ENCODE measurements at places on chromosomes 1 and 21. TPM values are rescaled to one million over a fixed set of nuclear protein-coding genes. Genes with fewer than 3 reads are reported as not detected.

GRCh38 chr21:28875078-28875477 is 117.6 kb downstream of the LTN1 start:
- peak; percentile 19 for DNase-seq

NFASC gene
- 17.6 TPM for total RNA-seq

DNA sequence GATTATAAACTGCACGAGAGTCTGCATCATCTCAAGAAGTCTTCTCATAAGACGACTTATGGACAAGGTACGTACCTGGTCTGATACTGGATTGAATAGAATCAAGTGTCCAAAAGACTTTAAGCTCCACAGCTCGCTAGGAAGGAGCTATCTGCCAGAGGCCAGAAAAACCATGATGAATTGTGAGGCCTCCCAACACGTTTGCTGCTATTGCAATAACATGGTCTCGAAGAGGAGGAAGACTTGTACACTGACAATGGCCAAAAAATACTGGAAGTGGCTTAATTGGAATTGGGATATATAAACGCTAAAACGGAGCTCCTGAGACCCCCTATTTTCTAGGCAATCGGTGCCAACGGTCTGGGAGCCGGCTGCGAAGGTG is 534 bp downstream of the DNAJC28 start:
- DNase-seq: peak; percentile 17

FCAMR gene
- not detected for total RNA-seq

GRCh38 chr1:31230378-31230777 is 9.3 kb downstream of the NKAIN1 start:
- no peak for DNase-seq

- peak; percentile 37 for DNase-seq
These were observed at the start of gene KCNK2 for GRCh38 chr1:215082532-215083382. KCNK2 (plus strand) TSS chr1:215082737; CDS start chr1:215083386, 649 bp downstream.

CELA2B gene
- total RNA-seq: not detected

DNA sequence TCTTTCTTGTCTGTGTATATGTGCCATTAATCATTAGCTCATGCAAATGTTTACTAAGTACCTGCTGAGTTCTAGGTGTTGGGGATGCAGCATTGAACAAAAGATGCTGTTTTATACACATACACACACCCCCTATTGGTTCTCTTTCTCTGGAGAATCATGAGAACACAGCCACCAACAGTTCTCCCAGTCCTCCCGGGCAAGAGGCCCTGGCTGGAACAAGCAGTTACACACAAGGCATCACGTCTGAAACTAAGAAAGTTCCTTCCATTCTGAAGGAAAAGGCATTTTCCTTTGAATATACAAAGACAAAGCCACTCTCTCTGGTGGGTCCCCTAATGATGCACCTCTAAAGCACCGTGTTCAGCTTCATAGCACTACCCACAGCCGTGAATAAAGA is 10.8 kb downstream of the CASP9 start:
- no peak for DNase-seq

- no peak for DNase-seq
These were observed 12.8 kb upstream of the PLA2G2E start for GRCh38 chr1:19936061-19936750.

RNF186 gene
- total RNA-seq: not detected

- no peak for DNase-seq
These were observed 18.5 kb downstream of the SH3BP5L start for GRCh38 chr1:248807067-248807737.

GRCh38 chr1:94792473-94793295 is 27.5 kb upstream of the SLC44A3 start:
- peak; percentile 85 for DNase-seq

GRCh38 chr1:235074523-235075047 is 54.1 kb downstream of the TOMM20 start:
- peak; percentile 90 for DNase-seq

- DNase-seq: no peak
These were observed 17.4 kb upstream of the KCNAB2 start for GRCh38 chr1:6028042-6028850.

DNA sequence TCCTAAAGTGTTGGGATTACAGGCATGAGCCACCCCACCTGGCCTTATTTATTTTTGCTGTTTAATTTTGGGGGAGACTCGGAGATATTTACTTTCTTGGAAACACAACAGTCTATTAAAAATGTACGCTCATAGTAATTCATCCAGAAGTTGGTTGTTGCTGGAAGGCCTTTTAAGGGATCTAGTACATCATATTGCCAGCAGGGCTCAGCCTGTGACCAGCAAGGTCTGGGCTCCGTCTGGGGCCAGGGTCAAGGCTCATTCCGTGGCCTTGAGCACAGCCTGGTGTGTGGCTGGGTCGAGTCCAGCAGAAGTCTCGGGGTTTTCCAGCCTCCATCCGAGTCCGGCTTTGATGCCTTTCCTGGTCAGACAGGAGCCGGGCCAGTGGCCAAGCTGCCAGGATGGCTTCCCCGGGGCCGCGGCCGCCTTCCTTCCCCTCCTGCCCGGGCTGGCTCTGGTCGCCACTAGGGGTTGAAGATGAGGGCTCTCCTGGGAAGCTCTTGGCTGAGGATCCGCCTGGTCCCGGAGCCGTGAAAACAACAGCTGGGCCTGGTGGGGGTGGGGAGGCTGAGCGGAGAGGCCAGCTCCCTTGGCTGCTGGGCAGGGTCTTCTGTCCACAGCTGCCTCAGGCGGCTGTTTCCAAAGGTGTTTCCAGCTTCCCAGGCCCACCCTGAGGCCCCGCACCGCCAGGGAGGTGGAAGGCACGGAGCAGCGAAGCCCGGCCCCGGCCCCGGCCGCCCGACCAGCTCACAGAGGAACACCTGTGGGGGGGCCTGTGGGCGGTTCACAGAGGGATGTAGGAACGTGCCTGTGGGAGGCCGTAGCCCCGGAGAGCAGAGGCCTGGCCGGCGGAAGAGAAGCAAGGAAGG is 5.1 kb upstream of the VWA1 start:
- peak; percentile 62 for DNase-seq

DNA sequence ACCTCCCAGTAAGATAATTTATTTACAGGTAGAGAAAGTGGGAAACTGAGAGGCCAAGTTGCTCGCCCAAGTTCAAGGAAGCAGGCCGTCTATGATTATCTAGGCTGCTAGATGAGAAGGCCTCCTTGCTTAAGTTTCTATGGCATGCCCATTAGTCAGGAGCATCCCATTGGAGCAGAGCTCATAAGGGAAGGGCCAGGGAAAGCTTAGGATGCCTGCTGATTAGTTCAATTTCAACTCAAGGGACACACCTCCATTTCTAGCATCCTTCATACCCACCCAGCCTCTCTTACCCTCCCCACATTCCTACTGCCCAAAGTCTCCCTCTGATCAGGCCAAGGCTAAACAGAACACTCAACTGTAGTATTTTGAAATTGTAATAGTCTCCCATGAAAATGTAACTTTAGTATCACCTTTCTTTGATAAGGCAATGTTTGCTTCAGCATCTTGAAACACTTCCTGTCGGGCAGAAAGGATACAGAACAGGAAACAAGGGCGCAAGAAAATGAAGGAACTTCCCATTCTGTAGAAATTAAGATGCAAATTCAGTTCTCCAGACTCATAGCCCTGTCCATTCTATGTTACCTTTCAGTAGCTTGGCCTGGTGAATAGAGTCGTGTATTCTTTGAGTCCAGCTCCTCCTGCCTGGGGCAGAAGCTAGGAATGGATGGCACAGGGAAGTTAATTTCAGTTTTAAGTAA is 46.3 kb upstream of the TARBP1 start:
- no peak for DNase-seq

DNA sequence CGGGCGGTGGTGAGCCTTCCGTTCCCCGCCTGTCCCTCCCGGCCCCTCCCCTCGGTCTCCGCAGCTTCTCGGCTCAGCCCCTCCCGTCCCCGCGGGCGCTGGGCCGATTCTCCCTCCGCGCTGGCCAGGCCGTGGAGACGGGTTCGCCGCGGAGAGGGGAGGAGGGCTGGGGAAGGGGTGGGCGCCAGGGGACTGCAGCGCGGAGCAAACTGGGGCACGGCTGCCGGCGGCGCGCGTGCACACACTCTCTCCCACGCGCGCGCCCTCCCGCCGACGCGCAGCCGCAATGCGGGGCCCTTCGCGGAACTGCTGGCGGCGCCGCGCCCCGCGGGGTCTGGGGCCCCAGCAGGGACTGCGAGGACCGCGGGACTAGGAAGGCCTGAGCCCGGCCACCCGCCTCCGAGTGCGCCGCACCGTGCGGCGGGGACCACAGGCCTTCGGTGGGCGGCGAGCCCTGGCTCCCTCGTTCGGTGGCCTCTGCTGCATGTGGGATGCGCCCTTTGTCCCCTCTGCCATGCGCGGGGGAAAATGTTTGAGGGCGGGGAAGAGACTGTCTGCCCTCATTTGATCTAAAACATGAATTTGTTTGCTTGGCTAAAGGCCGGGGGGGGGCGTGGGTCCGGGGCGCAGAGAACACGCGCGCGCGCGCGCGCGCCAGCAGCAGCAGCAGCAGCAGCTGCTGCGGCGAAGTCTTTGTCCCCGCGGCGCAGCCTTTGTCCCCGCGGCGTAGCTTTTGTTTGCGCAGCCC is 90.7 kb upstream of the VAMP3 start:
- DNase-seq: peak; percentile 22

CD84 gene
- total RNA-seq: not detected

DNA sequence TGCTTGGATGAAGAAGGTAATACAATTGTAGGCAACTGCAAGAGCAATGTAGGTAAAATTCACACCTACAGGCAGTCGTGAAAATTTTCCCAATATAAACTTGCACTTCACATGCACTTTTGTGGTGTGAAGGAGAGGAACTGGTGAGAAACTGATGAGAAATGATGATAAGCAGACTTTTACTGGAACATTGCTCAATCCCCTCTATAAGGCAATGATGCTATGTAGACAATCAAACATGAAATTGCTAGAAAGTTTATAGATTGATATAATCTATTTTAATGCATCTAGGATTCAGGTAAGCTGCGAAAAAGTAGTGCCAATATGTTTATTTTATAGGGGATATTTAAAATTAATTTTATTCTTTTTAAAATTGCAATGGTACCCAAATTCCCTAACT is 802.2 kb downstream of the KCNT2 start:
- no peak for DNase-seq

DNA sequence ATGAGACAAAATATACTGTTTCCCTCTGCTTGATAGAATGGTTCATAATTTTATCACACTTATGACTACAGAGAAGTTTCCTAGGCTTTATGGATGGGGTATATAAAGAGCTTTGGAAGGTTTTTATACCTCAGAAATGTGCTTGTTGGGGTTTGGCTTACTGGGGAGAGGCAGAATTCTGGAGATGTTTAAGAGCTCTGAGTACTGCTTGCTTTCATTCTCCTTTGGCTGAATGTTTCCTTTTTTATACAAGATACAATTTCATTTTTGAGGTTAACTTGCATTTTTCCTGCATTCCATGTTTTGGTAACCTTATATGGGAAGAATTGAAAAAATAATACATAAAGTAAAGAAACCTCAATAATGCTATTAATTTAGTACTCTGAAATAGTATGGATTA is 157.7 kb upstream of the COL11A1 start:
- no peak for DNase-seq

GRCh38 chr21:37965088-37965805 is 49.0 kb upstream of the KCNJ6 start:
- DNase-seq: no peak

Measured in M059J (cell line).